ENCODE measurements at places on chromosomes 7 and 10.

- DNase-seq: no peak
Observed at GRCh38 chr10:132700156-132701098, 85.5 kb downstream of the NKX6-2 start.

- DNase-seq: no peak
Observed at GRCh38 chr10:63899673-63900300, 378.6 kb downstream of the REEP3 start.

GRCh38 chr7:113722006-113722405 is 196.8 kb downstream of the PPP1R3A start:
- DNase-seq: no peak

DNA sequence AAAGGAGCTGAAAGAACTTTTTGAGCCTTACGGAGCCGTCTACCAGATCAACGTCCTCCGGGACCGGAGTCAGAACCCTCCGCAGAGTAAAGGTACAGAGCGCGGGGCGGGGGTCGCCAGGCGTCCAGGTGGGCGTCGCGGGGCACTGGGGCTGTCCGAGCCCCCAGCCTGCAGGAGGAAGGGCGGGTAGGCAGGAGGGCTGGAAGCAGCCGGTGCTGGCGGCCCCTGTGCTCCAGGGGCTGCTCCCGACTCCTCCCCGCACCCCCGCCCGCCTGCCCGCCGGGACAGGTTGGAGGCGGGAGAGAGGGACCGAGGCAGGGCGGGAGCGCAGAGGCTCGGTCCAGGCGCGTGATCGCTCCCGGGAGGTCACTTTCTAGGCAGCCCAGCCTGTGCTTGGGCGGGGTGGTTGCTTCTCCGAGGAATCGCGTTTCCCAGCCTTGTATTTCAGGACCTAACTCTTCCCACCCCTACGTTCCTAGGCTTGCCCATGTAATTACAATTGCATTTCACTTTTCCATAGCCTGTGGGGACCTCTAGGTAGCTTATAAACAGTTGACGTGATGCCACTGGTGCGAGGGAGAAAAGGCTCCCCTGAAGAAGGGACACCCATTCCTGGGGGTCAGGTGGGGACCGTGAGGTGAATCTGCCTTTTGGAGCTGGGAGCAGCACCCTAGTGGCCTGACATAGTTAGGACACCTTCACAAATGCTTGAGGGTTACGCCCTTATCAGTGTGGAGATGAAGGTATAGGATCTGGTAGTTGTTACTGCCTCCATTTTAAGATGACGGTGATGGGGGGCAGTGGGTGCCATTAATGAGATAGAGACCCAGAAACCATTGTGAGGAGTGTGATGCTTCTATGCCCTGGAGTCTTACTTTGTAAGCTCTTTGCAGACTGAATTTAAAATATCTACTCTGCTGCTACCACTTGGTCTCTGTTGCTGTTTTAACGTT is 148.2 kb downstream of the CELF2 start:
- DNase-seq: peak; percentile 62

- DNase-seq: no peak
Observed at GRCh38 chr10:13784067-13784466, 197.3 kb downstream of the PRPF18 start.

GRCh38 chr7:35252612-35253459 is 1.1 kb downstream of the TBX20 start:
- no peak for DNase-seq

DNA sequence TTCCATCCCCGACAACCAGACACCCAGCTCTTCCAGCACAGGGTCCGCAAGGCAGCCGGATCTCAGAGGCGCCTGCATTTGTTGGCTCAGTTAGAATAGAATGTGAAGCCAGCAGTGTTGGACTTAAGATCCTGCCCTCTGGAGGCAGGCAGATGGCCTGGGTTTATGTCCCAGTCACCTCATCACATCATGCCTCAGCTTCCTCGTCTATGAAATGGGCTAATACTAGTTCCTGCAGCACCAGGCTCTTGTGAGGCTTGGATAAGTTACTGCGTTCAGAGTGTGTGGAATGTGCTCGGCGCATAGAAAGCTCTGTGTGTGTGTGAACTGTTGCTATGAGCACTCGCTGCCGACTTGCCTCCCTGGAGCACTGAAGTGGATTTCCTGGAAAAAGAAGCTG is 202.5 kb upstream of the GPR26 start:
- no peak for DNase-seq

- DNase-seq: no peak
Observed at GRCh38 chr10:34723750-34724149, 91.3 kb downstream of the PARD3 start.
